Renal cortical epithelial cell (primary cell): ENCODE measurements at places on chromosomes 7 and 10. TPM values are rescaled to one million over a fixed set of nuclear protein-coding genes. Genes with fewer than 3 reads are reported as not detected.
A peak's percentile ranks its signal among the peaks of the same experiment; 100 is the strongest.

GRCh38 chr7:143286522-143286890 is 1.6 kb upstream of the CASP2 start:
- no peak for DNase-seq

DNA sequence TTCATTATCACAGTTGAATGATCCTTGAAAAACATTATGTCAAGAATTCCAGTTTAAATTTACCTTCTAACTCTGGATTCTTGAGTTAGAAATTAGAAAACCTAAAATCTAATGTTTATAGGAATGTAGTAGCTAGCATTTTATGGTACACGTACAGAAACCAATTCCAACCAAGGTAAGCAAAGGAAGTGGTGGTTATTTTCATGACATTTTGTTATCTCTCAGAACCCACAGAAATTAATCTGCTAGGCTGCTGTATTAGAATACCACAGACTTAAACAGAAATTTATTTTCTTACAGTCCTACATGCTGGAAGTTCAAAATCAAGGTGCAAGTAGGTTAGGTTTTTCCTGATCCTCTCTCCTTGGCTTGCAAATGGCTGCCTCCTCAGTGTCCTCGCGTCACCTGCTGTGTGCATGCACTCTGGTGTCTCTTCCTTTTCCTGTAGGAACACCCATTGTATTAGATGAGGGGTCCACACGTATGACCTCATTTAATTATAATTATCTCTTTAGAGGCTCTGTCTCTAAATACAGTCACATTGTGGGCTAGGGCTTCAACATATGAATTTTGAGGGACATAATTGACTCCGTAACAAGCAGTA is 8.5 kb upstream of the CSTF2T start:
- no peak for DNase-seq

GRCh38 chr10:125343118-125343925 is 183.0 kb upstream of the CTBP2 start:
- DNase-seq, result peak; percentile 18

The SLC16A9 gene
- 1.0 and 1.1 TPM in 2 replicates for total RNA-seq

The LRIT1 gene
- total RNA-seq, result not detected in 2 replicates
